Keratinocyte (primary cell): ENCODE measurements at places on chromosomes 16 and 17.

DNA sequence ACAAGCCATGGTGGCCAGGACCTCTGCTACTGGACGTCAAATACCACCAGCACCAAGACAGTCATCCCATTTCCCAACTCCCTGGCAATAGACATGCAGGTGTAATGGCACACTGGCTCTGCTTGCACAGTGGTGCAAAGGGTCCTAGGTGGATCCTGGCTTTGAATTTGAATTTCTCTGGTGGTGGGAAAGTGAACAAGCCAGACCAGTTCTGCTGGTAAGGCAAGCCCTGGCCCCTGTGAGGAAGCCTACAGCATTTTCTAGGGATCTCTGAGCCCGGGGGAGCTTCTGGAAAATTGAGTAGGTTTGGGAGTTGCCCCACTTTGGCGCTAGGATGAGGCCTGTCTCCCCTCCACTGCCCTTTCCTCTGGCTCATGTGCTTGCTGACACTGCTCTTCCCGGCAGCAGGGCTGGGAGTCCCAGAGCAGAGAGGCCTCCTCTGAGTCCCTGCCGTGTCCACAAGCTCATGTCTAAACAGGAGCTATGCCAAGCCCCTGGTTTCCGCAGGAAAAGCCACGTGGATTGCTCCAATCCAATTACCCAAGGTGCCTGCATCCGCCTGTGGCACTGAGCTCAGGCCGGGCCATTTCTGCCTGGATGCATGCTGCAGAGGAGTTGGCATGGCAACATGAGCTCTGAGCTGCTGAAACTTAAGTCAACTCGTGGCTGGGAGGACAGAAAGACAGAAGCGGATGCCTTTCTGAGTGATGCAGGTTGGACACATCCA lies 67.0 kb downstream of the PRMT7 start:
- no peak for DNase-seq

DNA sequence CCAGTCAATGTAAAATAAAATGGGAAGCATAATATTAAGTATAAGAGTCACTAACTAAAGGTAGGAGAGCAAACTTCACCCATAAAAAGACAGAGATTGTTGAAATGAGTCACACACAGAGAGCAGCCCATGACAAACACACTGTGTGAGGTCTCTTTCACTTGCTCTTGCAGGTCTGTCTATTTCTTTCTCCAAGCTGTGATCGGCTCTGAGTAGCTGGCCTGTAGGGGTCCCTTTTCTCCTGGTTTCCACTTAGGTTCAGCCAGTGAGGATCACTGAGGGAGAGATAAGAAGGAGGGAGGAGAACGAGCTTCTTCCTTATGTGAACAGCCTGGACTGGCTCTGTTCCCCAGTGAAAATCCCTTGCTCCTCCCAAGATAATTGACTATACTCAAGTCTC lies 133.7 kb upstream of the HS3ST3A1 start:
- no peak for DNase-seq

DNA sequence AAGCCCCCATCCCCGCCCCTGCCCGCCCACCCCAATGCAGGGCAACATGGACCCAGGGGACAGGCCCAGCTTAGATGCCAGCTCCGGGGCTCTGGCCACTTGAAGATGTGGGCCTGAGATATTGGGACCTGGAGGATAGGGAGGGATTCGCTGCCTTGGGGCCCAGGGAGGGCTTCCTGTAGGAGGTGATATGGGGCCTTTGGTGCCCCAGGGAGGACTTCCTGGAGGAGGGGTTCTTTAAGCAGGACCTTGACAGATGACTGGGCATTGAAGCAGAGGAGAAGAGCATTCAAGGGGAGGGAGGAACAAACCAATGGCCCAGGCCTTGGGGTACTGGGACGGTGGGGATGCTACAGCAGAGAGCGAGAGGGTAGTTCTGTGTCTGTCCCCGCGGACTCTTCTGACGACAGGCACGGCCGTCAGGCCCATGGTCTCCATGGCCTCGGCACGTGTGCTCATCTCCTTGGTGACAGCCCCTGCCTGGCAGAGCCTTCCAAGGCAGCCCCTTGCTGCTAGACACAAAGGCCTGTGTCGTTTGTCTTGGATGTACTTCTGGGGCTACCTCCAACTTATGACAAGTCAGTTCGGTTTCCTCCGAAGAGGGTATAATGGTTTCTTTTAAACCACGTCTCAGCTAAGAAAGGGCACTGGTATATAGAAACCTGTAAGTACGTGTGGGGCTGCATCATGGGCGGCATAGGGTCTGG lies 55.5 kb upstream of the ZC3H18 start:
- no peak for DNase-seq

DNA sequence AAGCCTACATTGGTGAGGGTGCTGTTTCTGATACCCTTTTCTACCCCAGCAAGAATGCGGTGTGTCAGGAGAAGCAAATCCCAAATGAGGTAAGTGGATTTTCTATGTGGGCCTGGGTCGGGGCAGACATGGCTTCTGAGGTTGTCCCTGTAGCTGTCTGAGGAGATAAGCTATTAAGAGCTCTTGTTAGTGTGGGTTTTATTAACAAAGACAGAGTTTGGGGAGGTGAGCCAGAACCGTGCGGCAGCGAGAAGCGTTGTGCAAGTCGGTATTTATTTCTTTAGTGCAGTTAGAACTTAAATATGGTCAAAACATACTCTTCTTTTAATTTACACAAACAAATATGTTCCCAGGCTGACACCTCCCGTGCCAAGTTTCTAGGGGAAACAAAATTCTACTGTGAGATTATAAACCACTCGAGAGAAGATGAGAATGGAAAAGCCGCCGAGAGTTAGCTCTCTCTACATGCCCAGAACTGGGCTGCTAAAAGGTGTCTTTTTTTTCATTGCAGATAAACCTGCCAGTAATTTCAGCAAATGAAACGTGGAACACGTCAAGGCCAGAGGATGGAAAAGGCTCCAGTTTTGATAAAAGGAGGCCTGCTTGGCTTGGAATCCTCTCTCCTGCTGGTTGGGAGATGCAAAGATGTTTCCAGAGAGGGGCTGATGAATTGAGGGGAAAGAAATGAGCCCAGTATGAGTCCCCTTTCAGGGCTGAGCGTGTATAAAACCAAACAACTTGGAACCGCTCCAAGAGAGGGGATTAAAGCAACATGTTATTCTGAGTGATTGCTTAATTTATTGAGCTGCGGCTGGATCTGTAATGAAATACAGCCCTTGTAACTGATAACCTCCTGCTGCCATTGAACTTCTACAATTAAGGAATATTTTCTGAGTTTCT lies 254.6 kb downstream of the MRTFB start:
- no peak for DNase-seq

DNA sequence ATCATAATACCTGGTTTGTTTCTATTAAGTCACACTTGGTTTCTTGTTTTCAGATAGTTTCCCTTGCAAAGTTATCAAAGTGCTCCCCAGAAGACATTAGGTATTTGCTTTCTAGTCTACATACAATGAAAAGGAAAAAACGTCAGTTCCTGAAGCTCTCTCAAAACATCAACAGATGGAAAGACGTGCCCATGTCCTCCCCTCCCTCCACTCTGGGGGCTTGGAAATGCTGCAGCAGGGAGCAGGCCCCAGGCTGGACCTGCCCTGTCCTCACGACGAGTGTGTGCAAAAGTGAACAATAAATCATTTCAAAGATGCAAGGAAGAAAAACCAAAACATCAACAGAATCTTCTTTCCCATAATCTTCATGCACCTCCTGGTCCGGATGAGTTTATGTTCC lies 118.5 kb downstream of the USP22 start:
- no peak for DNase-seq

- no peak for DNase-seq
Measured at GRCh38 chr17:72719206-72719577, 373.3 kb downstream of the SLC39A11 start.

GRCh38 chr17:55433629-55434422 lies 12.2 kb upstream of the MMD start:
- DNase-seq = peak; percentile 61

- DNase-seq = no peak
Measured at GRCh38 chr17:79919164-79919585, 79.9 kb upstream of the CBX4 start.

DNA sequence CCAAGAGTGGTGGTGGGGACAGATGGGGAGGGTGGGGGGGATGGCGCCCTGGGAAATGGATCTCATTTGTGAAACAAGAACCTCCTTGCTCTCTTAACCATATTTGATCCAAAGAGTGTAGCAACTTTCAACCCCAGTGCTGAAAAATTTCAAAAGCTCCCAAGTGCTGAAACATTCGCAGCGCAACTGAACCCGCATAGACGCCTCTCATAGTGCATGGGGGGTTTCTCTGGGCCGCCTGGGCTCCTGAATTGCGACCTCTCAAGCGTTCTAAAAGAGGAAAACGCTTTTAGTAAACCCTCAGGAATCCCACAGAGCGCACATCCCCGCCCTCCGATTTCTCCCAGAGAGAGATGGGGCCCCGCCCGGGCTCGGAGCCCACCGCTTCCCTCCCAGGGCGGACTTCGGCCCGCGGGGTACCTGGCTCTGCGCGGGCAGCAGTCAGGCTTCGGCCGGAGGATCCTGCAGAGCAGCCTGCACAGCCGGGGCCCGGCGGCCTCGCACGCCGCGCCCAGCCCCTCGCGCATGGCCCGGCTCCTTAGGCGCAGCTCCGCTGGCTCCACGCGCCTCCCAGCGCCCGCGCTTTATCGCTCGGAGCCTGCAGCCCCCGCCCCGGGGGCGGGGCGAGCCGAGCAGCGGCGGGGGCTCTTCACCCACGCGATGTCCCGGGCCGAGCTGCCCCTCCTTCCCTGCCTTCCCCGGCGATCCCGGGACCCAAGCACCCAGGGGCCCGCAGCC lies 7.0 kb downstream of the NOS2 start:
- no peak for DNase-seq
